ENCODE measurements at places on chromosomes 6 and 20. TPM values are rescaled to one million over a fixed set of nuclear protein-coding genes. Genes with fewer than 3 reads are reported as not detected.

Gene CGA
- polyA plus RNA-seq: not detected

Gene SMLR1
- polyA plus RNA-seq: not detected

Gene HLA-DQA2
- polyA plus RNA-seq: not detected

Gene PARD6B
- 1.9 TPM for polyA plus RNA-seq

Gene SCGN
- polyA plus RNA-seq: not detected

Gene STMN3
- 33.5 TPM for polyA plus RNA-seq

Gene DACT2
- polyA plus RNA-seq: not detected

Data from naive thymus-derived CD4-positive, alpha-beta T cell (primary cell).